SK-N-SH (cell line): ENCODE measurements at places on chromosomes 6 and 20. TPM values are rescaled to one million over a fixed set of nuclear protein-coding genes. Genes with fewer than 3 reads are reported as not detected.
A peak's percentile ranks its signal among the peaks of the same experiment; 100 is the strongest.

- no peaks in the 10 kb centered on the region for H3K36me3 ChIP-seq
- DNase-seq = no peak
- no peaks in the 10 kb centered on the region for H3K27me3 ChIP-seq
Measured at GRCh38 chr6:45467853-45468252, 90.1 kb upstream of the SUPT3H start.

DNA sequence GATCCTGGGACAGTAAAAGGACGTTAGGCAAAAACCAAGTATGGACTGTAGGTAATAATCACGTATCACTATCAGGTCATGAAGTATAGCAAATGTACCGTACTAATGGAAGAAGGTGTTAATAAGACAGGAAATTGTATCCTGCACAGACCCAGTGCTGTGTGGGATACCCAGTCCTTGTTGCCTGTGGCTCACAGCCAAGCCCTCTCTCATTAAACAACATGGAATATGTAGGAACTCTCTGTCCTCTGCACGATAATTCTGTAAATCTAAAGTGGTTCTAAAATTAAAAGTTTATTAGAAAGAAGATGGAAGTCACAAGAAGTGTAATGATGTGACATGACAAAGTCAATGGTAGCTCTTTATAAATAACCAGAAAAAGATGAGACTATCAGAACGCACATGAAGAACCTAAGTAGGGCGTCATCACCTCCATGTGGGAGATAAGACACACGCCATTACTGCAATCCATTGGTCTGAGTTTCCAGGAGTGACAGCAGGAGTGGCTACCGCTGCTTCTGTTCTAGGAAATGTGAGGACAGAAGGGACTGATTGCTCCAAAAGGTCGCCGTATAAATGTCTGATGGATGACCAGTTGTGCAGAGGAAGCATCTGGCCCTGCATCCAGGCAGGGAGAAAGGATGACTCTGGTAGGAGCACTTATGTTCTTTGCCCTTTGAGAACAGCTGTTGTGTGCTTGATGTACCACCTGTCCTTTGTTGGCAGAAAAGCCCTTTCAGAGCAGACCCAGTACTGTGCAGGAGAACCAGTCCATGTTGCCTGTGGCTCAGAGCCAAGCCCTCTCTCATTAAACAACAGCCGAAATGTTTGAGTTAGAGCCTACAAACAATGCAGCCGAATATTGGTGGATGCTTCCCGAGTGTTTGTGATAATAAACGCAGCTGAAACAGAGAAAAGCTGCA lies 125.6 kb downstream of the FIG4 start:
- peaks cover 3% of the 10 kb centered on the region for H3K36me3 ChIP-seq
- DNase-seq = no peak
- no peak overlapping the region for H3K4me3 ChIP-seq
- no peaks in the 10 kb centered on the region for H3K27me3 ChIP-seq
- H3K4me1 ChIP-seq = no peaks in the 10 kb centered on the region; the same call in 1 of the 2 replicates
- no peak overlapping the region for H3K27ac ChIP-seq

- H3K27ac ChIP-seq = peak overlapping the region; percentile 47; the same call in 1 of the 2 replicates
- H3K36me3 ChIP-seq = peaks cover 4% of the 10 kb centered on the region
- H3K27me3 ChIP-seq = no peaks in the 10 kb centered on the region
- H3K4me1 ChIP-seq = peaks cover 17% of the 10 kb centered on the region
- H3K4me3 ChIP-seq = no peak overlapping the region
- no peak for DNase-seq
Measured at GRCh38 chr20:44589537-44589936, 7.2 kb downstream of the PKIG start.

- no peaks in the 10 kb centered on the region for H3K4me1 ChIP-seq
- peak; percentile 9 for DNase-seq
- no peak overlapping the region for H3K27ac ChIP-seq
- H3K4me3 ChIP-seq = no peak overlapping the region
- H3K36me3 ChIP-seq = no peaks in the 10 kb centered on the region
Measured at GRCh38 chr20:22063753-22064152, 358.3 kb downstream of the PAX1 start.

- H3K27ac ChIP-seq = peak overlapping the region; percentile 63
- no peak overlapping the region for H3K4me3 ChIP-seq
- no peaks in the 10 kb centered on the region for H3K27me3 ChIP-seq
- no peak for DNase-seq
- H3K4me1 ChIP-seq = peaks cover 7% of the 10 kb centered on the region; the same call in 1 of the 2 replicates
Measured at GRCh38 chr20:49287555-49288249, 9.8 kb upstream of the ZNFX1 start.

DNA sequence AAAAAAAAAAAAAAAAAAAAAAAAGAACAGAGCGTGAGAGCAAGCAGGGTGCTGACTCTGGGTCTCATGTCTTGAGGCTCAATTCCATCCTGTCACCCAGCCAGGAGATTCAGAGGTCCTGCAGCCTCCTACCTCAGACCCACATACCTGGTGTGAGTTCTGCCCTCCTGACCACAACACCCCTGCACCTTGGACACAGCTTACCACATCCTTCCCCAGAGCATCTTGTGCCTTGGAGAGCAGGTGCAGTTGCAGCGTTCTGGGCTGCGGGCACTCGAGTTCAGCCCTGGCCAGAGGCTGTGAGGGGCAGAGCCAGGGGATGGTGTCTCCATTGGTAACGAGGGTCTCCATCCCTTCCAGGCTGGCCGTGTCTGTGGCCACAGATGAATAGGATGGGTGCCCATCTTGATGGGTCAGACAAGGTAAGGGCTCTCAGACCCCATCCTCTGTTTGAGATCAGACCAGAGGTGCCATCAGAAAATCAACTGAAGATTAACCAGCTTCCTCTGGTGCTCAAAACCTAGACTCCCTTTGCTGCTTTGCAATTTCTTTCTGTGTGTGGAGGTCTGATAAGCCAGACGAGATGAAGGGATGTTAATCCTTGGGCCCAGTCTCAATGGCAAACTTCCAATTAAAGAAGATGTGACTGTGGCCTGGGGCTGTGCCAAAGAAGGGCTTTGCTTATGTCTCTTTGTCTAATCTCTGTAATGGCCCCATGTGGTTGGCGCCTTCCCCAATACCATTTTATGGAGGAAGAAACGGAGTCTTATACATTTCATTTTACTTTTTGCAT lies 14.7 kb upstream of the ZNF831 start:
- DNase-seq = no peak
- H3K36me3 ChIP-seq = no peaks in the 10 kb centered on the region
- H3K4me3 ChIP-seq = no peak overlapping the region
- H3K27me3 ChIP-seq = no peaks in the 10 kb centered on the region; the same call in 1 of the 2 replicates

GRCh38 chr20:23926944-23927872 lies 47.7 kb upstream of the CST5 start:
- H3K36me3 ChIP-seq = no peaks in the 10 kb centered on the region
- peak; percentile 34 for DNase-seq
- H3K27me3 ChIP-seq = no peaks in the 10 kb centered on the region
- H3K4me1 ChIP-seq = no peaks in the 10 kb centered on the region

GRCh38 chr20:19780261-19780660 lies 22.2 kb downstream of the RIN2 start:
- H3K27ac ChIP-seq = no peak overlapping the region
- H3K36me3 ChIP-seq = no peaks in the 10 kb centered on the region
- no peak overlapping the region for H3K4me3 ChIP-seq
- peaks cover 17% of the 10 kb centered on the region for H3K4me1 ChIP-seq
- H3K27me3 ChIP-seq = no peaks in the 10 kb centered on the region
- DNase-seq = no peak

DNA sequence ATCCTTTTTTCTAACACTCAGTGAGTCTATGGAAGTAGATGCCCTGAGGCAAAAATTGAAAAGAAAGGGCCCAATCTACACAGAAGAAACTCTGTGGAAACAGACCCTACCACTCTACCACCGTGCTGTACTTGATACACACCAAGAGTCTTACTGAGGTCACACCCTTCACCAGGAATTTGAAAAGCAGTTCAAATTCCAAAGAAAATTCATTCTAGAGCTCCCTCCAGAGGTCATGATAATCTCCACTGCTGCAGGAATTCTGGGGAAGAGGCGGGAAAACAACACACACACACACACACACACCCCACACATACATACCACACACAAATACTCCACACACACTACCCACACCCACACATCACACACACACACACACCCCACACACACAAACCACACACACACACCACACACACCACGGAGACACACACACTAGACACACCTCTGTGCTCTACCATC lies 336.8 kb downstream of the HDGFL1 start:
- H3K27me3 ChIP-seq = no peaks in the 10 kb centered on the region
- no peak overlapping the region for H3K27ac ChIP-seq
- H3K4me1 ChIP-seq = no peaks in the 10 kb centered on the region
- no peaks in the 10 kb centered on the region for H3K36me3 ChIP-seq

- no peaks in the 10 kb centered on the region for H3K4me1 ChIP-seq
- no peaks in the 10 kb centered on the region for H3K36me3 ChIP-seq
- no peak overlapping the region for H3K27ac ChIP-seq
- DNase-seq = no peak
- H3K27me3 ChIP-seq = no peaks in the 10 kb centered on the region
Measured at GRCh38 chr6:150517175-150517574, 82.5 kb upstream of the PLEKHG1 start.

DNA sequence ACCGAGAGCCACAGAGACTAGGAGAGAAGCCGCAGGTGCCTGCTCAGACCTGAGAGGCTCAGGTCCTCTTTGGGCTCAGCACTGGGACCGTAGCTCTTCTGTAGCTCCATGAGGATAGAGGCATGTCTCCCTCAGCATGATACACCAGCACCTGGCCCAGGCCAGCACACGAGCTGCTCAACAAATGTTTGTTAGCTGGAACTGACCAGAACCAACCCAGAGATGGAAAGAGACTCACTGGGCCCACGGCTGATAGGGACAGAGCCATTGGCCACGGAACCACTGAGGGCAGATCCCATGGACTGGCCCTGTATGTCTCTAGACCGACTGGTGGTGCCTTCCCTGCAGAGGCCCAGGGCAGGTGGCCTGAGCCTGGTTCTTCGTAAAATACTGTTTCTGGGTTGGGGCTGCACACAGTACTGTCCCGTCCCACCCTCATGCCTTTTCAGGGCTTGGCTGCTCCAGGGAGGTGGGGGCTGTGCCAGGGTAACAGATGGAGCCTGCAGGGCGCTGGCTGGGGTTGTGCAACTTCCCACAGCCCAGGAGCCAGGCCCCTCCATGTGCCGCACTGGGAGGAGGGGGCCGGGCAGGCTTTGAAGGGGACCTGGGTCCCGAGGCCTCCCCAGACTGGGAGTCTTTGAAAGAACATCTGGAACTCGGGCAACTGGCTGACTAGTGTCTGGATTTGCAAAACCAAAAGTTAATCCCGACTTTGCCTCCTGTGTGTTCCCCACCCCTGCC lies 5.2 kb downstream of the C20orf204 start:
- H3K27me3 ChIP-seq = peaks cover 4% of the 10 kb centered on the region
- DNase-seq = no peak
- H3K4me3 ChIP-seq = no peak overlapping the region
- H3K27ac ChIP-seq = no peak overlapping the region

- peaks cover 3% of the 10 kb centered on the region for H3K4me1 ChIP-seq
- no peak overlapping the region for H3K27ac ChIP-seq
- no peak overlapping the region for H3K4me3 ChIP-seq
- H3K36me3 ChIP-seq = no peaks in the 10 kb centered on the region
- no peak for DNase-seq
Measured at GRCh38 chr6:104459543-104459942, 400.2 kb downstream of the HACE1 start.

Gene GPSM3
- 1.5 and 1.9 TPM in 2 replicates for polyA plus RNA-seq

Gene SLC26A8
- polyA plus RNA-seq = not detected in 2 replicates

Gene RBBP9
- polyA plus RNA-seq = 7.5 and 10.1 TPM in 2 replicates

Gene XPO5
- polyA plus RNA-seq = 29.5 and 39.2 TPM in 2 replicates
